ENCODE measurements at places on chromosomes 7 and 10.

DNA sequence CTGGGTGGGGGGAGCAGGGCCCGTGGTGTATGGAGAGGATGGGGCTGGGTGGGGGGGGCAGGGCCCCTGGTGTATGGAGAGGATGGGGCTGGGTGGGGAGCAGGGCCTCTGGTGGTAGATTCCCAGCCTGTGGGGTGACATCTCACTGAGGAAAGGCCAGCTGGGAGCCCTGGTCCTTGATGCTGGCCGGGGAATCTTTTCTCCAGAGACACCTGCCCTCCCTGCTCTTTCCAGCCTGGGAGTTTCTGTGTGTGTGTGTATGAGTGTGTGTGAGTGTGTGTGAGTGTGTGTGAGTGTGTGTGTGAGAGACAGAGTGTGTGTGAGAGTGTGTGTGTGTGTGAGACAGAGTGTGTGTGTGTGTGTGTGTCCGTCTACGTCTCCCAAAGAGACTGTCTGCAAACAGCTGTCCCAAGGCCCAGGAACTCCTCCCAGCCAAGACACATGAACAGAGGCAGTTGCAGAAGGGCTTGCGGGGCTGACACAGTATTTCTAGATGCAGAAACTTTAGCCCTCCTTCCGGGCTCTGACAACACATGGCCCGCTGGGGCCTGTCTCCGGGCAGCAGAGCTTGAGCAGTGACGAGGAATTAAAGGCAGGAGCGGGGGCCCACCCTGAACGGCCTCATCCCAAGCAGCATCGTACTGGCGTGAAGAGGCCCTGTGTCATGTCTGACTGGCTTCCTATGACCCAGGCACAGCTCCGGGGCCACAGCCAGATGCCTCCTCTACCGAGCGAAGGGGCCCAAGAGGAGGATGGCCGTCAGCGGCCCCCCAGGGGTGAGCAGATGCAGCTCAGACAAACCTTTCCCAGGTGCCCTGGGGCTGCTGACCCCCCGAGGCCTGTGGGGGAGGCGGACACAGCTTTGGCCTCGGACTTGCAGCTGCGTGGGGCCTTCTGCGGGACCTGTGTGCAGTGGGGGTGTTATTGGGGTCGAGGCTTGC is 24.3 kb downstream of the FAM20C start:
- peak; percentile 30 for DNase-seq

DNA sequence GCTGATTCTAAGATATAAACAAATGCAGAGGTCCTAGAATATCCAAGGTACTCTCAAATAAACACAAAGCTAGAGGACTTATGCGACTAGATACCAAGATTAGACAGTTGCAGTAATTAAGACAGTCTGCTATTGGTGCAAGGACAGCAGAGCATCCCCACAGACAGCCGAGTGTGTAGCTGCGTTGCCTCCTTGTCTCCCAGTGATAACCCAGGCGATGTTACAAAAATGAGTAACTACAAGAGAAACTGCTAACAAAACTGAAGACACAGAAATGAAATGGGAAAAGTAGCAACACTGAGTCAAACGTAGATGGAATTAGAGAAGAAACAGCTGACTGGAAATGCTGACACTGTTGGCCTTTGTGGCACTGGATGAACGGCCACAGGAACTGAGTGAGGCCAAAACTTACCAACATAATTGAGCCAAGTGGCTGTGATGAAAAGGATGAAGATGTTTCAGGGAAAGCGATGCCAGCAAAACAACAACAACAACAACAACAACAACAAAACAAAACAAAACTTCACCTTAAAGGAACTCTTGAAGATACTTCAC is 54.3 kb downstream of the BAIAP2L1 start:
- no peak for DNase-seq

GRCh38 chr10:45608052-45608451 is 64.5 kb downstream of the ZFAND4 start:
- no peak for DNase-seq

GRCh38 chr7:30659312-30659711 is 22.9 kb downstream of the CRHR2 start:
- peak; percentile 37 for DNase-seq

- DNase-seq, result no peak
Measured at GRCh38 chr7:110539216-110539615, 551.7 kb upstream of the LRRN3 start.

DNA sequence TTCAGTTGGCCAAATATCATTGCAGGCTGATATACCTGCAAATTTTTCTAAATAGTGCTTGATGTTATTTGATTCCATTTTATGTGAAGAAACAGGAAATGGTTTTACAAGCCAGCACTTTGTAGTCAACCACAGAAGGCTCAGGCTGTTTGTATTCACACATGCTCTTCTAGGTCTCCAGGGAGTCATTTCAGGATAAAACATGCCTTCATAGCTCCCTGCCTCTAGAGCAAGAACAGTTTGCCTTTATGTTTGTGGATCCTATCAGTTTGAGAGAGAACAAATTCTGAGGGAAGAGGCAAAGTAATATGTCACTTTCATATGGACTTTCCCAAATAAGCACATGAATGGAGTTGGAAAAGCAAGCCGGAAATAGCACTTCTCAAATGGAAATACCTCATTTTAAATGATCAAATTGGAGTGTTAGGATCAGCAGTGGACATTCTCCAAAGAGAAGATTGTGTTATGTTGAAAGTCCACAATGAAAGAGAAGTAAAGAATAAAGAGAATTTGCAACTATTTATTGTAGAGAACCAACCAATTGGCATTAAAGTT is 277.6 kb downstream of the KCND2 start:
- peak; percentile 63 for DNase-seq

DNA sequence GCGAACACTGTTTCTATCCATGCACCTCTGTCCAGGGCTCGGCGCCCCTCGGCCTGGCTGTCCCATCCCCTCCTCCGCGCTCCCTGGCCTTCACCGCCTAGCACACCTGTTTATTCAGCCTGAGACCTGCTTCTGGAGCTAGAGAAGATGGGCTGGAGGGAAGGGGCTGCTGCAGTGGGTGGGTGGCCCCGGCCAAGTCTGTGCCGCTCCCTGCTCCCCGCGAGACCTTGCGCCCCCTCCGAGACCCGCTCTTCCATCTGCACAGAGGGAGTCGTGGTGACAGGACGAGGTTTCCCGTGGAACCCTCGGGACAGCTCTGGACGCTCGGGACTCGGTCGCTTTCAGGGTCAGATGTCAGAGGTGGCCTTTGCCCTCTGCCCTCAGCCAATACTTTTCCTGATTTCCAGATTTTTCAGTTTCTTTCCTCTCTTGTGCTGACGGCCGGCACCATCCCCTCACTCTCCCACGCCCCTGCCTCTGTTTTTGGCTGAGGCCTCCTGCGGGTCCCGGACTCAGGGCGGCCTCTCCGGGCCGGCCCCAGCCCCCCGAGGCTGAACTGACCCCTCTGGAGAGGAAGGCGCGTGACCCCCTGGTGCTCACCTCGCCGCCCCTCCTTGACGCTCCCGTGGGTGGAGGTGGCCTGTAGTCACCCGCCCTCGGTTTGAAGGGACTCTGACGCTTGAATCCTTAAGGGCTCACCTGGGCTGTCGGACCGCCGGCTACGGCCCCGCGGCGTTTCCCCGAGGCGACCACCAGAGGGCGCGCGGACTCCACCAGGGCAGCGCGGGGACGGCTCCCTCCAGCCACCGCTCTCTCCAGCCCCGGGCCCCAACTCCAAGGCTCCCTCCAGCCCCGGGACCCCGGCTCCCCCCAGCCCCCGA is 15.6 kb downstream of the SHH start:
- DNase-seq, result no peak

- DNase-seq, result no peak
Measured at GRCh38 chr10:110873951-110874350, 2.2 kb downstream of the PDCD4 start.

- DNase-seq, result no peak
Measured at GRCh38 chr7:77771901-77772300, 26.3 kb downstream of the TMEM60 start.

DNA sequence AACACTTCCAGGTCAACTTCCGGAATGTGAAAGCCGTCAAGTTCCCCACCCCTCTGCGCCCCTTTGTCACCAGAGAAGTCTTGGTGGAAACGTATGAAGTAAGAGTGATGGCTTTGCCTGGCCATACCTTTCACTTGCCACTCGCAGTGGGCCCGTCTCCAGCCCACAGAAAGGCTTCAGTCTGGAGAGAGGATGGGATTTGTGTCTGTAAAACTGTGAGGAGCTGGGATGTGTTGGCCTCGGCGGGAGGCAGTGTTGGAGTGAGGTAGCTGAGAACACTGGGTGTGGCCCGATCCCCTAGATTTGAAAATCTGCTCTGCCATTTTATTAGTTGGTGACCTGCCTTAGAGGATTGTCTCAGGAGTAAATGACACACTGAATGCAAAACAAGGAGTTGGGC is 6.4 kb downstream of the ADCK2 start:
- no peak for DNase-seq

- DNase-seq, result peak; percentile 93
Measured at GRCh38 chr7:95335093-95335492, 10.8 kb upstream of the PON1 start.

- peak; percentile 81 for DNase-seq
Measured at GRCh38 chr10:88156341-88156740, 292.9 kb downstream of the PTEN start.

DNA sequence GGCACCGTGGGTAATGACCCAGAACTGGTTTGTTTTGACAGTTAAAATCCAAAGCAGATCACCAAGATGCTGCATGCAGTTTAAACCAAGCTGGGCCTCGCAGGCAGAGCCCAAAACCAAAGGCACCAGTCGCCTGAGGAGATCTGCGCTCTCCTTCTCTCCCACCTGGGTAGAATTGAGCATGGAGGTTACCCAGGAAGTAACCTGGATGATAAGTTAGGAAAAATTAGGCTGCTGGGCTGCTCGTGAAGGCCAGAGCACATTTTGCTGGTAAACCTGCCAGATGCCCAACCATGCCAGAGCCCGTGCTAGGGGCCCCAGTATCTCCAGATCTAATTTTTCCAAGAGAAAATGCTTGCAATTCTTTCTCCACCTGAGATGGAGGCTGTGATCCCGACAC is 388.3 kb upstream of the MGMT start:
- DNase-seq, result no peak

DNA sequence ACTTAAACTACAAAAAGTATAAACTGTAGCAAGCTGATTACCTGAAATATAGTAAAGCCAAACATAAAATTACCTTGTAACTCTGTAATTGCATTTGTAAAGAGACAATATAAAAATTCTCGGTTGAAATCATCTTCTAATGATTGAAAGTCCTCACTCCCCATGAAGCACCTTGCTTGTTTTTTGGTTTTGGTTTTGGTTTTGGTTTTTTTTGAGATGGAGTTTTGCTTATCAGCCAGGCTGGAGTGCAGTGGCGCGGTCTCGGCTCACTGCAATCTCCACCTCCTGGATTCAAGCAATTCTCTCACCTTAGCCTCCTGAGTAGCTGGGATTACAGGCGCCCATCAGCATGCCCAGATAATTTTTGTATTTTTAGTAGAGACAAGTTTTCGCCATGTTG is 33.9 kb upstream of the GPR37 start:
- DNase-seq, result no peak

- DNase-seq, result no peak
Measured at GRCh38 chr10:132648072-132648850, 110.7 kb downstream of the INPP5A start.

DNA sequence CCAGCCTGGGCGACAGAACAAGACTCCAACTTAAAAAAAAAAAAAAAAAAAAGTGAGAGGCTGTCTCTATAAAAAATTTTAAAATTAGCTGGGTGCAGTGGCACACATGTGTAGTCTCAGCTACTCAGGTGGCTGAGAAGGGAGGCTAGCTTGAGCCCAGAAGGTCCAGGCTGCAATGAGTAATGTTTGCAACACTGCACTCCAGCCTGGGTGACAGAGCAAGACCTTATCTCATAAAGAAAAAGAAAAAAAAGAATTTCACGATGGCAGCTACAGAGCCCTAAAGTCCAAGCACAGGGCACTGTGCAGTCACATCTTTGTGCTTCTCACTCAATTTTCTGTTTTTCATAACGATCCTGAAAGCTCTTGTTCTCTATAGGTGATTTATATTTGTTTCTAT is 209.5 kb upstream of the KCTD7 start:
- DNase-seq, result no peak

- DNase-seq, result no peak
Measured at GRCh38 chr10:124455441-124455840, 5.6 kb upstream of the NKX1-2 start.

DNA sequence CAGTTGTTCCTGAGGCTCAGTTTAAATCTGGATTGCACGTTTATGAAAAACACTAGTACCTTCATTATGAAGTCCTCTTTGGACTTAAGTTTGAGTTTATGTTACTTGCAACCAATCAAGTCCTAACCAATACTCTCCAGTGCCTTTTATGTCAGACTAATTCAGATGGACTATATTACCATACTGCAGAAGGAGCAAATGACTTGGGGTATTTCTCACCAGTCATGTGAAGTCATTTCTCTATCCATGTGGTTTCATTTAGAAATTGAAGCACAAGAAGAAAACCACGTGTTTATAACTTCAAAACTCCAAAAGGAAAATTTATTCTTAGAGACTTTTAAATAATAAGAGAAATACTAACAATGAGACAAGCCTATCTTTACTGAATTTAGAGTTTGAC is 201.6 kb downstream of the MBL2 start:
- peak; percentile 54 for DNase-seq

DNA sequence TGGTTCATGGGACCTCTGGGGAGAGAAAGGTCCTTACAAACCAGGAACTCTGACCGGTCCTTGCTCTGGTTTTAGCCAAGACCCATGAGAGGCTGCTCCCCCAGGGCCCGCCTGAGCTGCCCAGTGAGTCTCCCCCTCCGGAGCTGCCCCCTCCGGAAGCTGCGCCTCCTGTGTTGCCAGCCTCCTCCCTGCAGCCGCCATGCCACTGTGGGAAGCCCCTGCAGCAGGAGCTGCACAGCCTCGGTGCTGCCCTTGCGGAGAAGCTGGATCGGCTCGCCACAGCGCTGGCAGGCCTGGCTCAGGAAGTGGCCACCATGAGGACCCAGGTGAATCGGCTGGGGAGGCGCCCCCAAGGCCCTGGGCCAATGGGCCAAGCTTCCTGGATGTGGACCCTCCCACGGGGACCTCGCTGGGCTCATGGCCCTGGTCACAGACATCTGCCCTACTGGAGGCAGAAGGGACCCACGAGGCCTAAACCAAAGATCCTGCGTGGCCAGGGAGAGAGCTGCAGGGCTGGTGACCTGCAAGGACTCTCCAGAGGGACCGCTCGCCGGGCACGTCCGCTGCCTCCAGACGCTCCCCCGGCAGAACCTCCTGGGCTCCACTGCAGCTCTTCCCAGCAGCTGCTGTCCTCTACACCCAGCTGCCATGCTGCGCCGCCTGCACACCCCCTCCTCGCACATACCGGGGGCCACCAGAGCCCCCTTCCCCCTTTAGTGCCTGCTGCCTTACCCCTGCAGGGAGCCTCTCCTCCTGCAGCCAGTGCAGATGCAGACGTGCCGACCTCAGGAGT is 40.1 kb downstream of the ZNF467 start:
- no peak for DNase-seq

Measured in fibroblast of skin of right quadriceps (primary cell).